ENCODE measurements at places on chromosomes 2 and 18.

GRCh38 chr2:20391951-20392699, 41.5 kb upstream of the PUM2 start:
- no peak for DNase-seq

DNA sequence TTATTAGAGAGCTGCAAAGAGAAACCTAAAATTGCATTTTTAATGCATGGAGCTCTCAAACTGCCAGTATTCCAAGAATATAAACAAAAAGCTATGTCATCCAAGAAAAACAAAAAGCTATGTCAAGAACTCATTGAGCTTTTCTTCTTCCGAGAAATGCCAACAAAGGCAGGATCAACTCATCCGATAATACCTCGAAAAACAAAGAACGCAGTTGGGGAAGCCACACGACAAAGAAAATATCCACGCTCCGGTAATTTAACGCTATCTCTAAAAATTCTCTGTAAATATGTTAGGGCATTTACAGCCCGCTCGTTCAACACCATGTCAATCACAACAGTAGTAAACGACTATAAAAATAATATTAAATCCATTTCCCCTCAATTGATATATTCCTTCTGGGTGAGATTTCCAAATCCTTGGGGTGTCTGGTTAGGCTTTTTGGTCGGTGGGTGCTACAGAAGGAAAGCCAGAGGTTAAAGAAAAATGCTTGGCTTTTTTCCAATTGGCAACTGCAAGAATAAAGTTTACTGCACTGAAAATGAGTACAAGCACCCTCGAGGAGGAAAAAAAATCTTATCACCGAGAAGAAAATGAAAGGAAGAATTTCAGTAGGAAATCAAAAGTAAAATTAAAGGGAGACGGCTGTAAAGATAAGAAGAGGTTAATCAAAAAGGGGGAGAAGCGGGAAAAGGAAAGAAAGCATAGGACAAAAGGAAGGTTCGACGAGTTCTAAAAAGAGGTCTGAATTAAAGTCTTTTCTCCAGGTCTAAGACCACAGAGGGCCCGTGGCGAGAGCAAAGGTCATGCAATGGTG, 856 bp downstream of the TIA1 start:
- peak; percentile 42 for DNase-seq

GRCh38 chr2:182230561-182230960, 196.3 kb downstream of the PDE1A start:
- DNase-seq = no peak

DNA sequence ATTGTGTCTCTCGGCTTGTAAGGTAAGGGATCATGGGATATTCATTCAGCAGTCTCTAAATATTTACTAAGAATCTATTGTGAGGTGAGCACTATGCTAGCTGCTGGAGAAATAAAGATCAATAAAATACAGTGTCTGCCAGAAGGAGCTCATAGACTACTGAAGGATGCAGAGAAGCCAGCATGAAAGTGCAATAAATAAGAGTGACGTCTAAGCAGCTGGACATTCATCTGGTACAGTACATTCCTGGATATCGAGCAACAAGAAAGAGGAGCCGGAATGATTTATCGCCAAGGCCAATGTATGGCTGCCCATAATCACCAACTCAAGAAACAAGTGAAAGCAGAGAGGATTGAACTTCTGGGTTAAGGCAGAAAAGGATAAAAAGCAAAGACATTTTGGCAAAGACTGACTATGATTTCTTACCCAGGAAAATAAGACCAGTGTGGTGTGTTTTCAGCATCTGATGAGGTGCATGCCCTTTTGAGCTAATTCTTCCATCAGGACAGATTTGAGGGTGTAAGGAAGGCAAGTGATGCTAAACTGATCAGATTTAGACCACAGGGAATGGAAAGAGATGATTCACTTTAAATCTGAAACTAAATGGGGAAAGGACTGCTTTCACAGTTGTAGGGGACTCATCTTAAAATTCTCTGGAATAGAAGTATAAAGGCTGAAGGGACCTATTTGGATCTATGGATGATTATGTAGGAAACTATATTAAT, 18.7 kb upstream of the LMAN1 start:
- no peak for DNase-seq

- DNase-seq = peak; percentile 66
Observed at GRCh38 chr2:220687231-220687843, 884.8 kb downstream of the EPHA4 start.

GRCh38 chr2:128271597-128271910, 47.1 kb downstream of the HS6ST1 start:
- DNase-seq = no peak
